NCI-H460 (cell line): ENCODE measurements at places on chromosomes 1 and 21. TPM values are rescaled to one million over a fixed set of nuclear protein-coding genes. Genes with fewer than 3 reads are reported as not detected.

The TCHHL1 gene
- not detected in 2 replicates for total RNA-seq

The FALEC gene
- total RNA-seq: not detected in 2 replicates

The NGF gene
- 0.66 and 1.6 TPM in 2 replicates for total RNA-seq

The KRTAP13-2 gene
- not detected in 2 replicates for total RNA-seq

The YTHDF2 gene
- total RNA-seq: 39.3 and 47.1 TPM in 2 replicates

The CHIT1 gene
- not detected in 2 replicates for total RNA-seq

The LCE1C gene
- total RNA-seq: not detected in 2 replicates

GRCh38 chr21:20783611-20784010 lies 214.6 kb upstream of the NCAM2 start:
- DNase-seq: no peak

DNA sequence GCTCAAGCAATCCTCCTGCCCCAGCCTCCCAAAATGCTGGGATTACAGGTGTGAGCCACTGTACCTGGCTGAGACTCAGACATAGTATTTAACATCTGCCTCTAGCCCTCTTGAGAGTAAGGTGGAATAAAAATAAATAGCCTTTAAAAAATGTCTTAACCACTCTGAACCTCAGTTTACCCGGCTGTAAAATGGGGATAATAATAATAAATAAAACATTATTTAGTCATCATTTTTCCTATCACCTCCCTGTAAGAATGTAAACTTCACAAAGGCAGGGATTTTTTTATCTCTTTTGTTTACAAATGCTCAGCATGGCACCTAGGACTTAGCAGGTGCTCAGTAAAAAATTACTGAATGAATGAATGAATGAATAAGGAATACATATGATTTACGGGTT lies 17.2 kb downstream of the EPHB2 start:
- DNase-seq: no peak

GRCh38 chr1:37858931-37859506 lies 373 bp downstream of the MTF1 start:
- no peak for DNase-seq

DNA sequence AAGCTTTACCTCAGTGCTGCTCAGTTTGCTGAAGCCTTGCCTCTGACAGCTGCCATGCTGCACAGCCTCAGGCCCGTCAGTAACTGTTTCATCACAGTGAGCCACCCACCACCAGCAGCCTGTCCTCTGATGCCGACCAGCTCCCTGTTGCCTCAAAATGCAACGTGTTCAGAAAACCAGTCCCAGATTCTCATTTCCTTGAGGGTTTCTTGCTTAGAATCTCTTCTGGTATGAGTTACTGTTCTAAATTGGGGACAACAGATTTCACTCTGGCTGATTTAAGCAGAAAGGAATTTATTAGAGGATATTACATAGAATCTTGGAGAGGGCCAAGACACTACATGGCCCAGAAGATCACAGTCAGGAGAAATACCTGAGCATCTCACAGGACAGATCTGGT lies 11.0 kb downstream of the UBL4B start:
- DNase-seq: no peak

GRCh38 chr21:30962013-30962412 lies 76.3 kb downstream of the KRTAP19-8 start:
- no peak for DNase-seq

DNA sequence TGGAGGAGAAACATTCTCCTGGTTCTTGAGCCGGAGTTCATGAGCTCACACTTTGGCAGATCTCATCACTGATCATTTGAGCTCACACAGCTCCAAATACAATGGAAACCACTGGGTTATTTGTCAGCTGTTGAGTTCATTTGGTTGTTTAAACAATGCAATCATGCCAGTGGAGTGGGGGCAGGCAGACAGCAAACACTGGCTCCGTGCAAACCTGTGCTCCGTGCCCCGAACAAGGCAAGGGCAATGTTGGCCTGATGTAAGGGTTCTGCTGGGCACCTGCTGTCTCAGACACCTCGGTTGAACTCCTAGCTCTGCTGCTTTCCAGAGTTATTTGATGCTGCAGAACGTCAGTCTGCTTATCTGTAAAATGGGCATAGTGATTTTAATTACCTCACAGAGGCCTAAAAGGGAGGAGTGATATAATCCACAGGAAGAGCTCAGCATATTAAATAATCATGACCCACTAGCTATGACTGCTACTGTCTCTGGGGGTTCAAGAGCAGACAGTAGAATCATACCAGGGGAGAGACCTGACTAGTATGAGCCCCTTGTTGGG lies 20.0 kb upstream of the CLIC6 start:
- DNase-seq: no peak

DNA sequence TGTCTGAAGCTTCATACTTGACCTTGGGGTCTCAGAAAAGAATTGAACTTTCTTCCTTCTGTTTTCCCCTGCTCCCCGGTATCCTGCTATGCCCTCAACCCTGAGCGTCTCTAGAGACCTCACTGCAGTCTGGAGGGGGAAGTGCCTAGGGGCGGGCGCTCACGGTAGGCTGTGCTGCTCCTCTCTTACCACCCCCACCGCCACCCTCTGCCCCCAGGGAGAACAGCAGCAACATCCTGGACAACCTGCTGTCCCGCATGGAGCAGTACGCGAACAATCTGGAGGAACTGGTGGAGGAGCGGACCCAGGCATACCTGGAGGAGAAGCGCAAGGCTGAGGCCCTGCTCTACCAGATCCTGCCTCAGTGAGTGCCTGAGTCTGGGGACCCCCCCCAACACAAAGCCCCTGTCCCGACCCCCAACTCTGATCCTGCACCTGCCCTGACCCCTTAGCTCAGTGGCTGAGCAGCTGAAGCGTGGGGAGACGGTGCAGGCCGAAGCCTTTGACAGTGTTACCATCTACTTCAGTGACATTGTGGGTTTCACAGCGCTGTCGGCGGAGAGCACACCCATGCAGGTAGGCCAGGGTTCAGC lies 10.3 kb downstream of the NPR1 start:
- DNase-seq: no peak

DNA sequence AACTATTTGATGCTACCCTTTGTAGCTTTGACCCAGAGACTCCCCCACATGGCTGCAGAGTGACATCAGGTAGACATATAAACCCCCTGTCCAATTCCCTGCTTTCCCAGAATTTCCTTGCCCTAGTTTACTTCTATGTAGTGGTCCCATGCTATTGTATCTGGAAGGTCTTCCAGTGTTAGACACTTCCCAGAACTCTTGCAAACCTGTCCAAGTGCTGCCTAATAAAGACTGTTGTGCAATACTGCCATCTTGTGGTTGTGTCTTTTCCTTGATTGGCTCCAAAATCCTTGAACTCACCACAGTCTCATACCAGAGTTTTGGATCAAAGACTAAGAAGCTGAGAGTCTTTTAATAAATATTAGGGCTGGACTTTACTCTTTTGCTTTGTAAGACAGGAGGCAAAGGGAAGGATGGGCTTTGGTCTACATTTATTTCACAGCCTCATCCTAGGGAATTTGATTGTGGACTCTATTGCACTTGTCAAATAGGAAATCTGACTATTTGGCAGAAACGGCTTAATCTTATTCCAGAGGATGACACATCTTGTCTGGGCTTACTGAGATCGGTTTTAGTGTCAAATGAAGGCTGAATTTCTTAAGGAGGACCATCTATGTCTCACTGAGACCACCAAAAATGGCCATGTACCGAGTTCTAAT lies 169.9 kb downstream of the LRRC7 start:
- peak; percentile 76 for DNase-seq

DNA sequence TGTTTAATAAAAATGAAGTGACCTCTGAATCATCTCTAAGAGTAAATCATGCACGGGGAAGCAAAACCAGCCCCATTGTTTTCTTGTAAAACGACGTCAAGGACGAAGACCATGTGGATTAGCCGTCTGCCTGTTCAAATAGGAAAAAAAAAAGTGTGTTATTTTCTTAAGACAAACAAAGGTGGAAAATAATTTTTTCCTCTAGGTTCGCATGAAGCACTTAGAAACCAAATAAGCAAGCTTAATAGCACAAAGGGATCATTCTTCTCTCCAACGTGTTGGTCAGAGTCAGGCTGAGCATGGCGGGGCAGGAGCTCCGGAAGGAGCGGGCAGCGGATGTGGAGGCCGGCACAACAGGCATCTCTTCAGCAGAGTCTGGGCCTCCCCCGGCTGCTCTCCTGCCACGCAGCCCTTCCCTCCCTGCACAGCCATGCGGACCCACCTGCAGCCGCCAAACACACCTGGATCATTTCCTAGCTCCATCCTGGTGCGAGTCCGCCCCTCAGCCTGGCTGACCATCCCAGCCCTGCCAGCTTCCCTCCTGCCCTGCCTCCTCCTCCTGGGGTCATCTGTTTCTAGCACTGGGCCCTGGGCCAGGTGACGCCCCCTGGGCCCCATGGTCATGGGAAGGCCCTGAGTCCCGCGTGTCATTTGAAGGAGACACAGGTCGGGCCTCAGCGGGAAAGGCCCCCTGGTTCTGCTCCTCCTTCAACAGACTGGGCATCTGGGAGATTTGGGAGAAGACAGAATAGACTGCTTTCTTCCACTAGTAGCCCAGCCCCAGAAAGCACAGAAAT lies 40.2 kb downstream of the MX1 start:
- no peak for DNase-seq

DNA sequence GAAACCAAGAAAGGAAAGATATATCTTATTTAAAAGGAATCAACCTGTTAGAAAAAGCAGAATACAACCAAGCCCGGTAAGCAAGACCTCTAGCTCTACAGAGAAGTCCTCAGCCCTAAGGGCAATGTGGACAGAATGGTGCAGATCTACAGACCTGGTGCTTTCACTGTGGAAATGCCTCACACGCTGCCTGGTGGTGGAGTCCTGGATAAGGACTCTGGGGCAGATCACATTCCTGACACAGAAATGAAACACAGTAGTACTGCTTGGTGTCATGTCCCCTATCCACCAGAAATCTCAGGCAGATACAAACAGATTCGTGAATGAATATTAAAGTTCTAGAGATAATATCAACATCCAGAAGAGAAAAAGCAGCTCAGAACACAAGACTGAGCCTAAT lies 6.8 kb downstream of the CNN3 start:
- no peak for DNase-seq

DNA sequence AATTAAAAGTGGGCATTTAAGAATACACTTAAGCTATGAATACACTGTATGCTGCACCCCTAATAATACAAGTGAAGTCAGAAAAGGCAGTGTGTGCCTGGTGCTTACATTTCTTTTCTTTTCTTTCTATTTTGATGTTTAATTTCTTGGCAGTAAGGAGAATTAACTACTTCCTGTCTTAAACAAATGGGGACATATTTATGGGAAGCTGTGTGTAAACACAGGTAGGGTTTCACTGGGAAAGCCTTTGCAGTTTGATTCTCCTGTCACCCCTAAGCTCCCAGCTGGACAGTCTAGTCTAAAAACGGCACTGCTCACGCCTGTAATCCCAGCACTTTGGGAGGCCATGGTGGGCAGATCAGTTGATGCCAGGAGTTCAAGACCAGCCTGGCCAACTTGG lies 146.0 kb downstream of the MIS18A start:
- DNase-seq: no peak

- DNase-seq: no peak
Measured at GRCh38 chr1:186079084-186079684, 295.9 kb downstream of the TPR start.

DNA sequence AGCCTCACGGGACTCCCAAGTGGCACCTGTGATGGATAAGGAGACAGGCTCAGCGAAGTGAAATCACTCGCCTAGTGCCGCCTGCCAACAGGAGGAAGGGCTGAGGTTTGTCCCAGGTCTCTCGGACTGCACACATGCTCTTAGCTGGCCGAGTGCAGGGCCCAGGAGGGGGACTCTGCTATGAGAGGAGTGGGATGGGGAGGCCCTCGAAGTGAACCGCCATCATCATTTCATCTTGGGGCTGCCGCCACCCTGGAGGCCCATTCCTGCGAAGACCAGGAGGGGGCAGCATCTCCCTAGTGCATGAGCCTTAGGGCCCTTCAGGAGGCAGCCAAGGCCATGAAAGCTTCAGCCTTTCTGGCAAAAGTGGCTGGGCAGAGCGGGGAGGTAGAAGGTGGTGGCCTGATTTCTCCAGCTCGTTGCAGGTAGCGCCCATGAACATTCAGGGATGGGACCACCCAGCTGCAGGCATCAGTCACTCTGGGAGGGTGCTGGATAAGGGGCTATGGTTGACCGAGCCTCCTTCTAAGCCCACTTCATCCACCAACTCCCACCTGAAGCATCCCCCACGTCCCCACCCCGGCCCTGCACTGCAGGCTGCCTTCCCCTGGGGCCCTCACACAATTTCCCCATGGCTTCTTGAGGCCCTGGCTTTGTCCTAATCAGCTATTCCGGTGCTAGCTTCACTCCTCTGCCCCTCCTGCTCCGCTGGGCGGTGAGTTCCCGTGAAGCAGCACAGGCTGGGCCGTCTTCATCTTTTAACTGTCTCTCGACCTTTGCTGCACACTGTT lies 17.2 kb upstream of the RASSF5 start:
- DNase-seq: peak; percentile 74

GRCh38 chr1:154568157-154568815 lies 708 bp downstream of the CHRNB2 start:
- no peak for DNase-seq

DNA sequence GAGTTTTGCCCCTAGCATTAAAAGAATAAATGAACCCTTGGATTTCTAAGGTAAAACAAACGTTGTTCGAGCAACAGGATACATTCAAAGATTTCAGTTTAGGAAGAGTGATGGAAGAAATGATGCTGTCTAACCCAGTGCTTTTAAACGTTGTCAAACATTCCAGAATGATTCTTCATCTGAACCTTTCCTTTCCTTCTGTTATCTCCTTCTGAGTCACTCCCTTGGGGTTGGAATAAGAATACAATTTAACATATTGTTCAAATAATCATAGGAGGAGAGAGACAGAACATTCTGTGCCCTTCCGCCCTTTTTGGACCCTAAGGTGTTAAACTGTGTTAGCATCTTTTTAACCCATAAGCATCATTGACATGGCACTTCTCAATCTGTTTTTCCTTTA lies 61.1 kb upstream of the RCOR3 start:
- no peak for DNase-seq

DNA sequence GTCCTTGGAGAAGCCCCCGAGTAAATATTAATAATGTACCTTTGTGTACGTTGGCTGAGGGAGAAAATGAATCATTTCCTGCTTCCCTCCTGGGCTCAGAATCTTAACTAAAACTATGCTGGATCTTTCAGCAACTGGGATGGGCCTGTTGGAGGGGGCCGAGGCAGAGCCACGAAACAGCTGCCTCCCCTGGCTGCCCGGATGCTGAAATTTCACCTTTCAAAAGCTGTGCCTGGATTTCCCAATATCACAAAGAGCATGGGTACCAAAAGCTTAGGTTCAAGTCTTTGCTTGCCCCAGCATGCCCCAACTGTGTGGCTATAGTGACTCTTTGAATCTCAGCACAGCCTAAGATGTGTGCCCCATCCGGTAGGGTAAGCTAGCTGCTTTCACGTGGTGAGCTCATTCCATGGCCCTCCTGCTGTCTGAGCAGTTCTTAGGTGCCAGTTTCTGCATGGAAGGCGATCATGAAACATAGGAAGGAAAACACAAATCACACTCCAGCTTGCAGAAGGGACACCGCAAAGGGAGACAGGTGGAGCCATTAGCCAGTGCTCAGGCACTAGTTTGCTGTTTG lies 473.5 kb downstream of the PTPRU start:
- DNase-seq: no peak

- no peak for DNase-seq
Measured at GRCh38 chr21:39073717-39074116, 109.5 kb downstream of the PSMG1 start.

- DNase-seq: no peak
Measured at GRCh38 chr1:84286071-84286470, 15.4 kb upstream of the SAMD13 start.

- DNase-seq: no peak
Measured at GRCh38 chr1:61839679-61840078, 97.4 kb downstream of the PATJ start.
